ENCODE measurements at places on chromosomes 16 and 17.

DNA sequence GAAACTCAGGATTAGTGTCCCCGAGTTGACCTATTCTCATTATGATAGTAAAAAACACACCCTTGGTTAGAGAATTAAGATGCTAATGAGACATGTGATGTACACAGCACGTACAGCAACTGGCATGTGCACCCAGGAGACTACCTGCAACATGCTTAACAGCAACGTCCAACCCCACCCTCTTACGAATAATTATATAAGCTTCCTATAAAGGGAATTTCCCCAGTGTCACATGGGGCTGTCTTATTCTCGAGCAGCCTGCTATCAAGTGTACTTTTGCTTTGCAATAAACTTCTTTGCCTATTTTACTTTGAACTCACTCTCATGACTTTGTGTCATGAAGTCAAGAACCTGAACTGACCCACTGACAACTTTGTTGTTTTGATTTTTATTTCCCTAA, 62.4 kb upstream of the PMFBP1 start:
- no peak for DNase-seq

GRCh38 chr17:7745748-7746470, 28.4 kb downstream of the DNAH2 start:
- peak; percentile 90 for DNase-seq

DNA sequence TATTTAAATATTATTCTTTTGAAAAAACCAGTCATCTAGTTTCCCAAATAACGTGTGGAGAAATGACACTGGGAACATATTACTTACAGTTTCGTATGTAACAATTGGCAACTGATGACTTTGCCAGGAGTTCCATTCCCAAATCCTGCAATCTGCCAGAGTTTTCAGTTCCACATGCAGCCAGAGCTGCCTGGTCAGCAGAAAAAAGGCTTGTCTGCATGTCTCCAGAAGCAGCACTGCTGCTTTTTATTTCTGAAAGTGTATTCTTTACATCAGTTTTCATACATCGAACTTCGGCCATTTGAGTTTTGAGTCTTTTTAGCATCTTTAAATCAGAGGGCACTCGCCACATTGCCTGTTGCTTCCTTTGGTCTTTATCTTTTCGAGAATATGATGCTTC, 78.4 kb downstream of the TRIM37 start:
- no peak for DNase-seq

- no peak for DNase-seq
Observed at GRCh38 chr17:64309021-64309420, 46.0 kb upstream of the TEX2 start.

GRCh38 chr16:54821731-54822130, 108.9 kb upstream of the IRX5 start:
- DNase-seq, result no peak

All from foreskin melanocyte (primary cell).